ENCODE measurements at places on chromosomes 5 and 9.
A peak's percentile ranks its signal among the peaks of the same experiment; 100 is the strongest.

- no peak for DNase-seq
Measured at GRCh38 chr5:2695200-2695891, 56.1 kb downstream of the IRX2 start.

GRCh38 chr5:78758169-78758839 is 109.7 kb upstream of the LHFPL2 start:
- DNase-seq: no peak

DNA sequence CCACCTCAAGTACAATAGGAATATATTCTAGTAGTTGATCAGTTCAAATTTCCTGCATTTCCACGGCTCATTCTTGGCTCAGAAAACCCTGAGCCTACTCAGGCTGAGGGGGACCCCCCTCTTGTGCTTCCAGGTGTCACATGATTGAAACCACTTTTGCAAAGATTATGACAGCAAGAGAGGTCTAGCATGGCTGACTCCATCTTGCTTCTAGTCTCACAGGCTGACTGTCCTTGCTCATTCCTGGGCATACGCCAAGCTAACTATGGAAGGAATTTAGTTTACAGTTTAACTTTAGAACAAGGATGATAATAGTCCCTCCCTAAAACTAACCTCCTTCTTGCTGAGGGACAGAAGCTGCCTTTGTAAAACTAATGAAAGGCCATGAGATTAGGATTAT is 154.1 kb downstream of the SNX18 start:
- DNase-seq: no peak

GRCh38 chr5:181199881-181200638 is 4.9 kb downstream of the TRIM7 start:
- DNase-seq: no peak

- no peak for DNase-seq
Measured at GRCh38 chr5:150255659-150256409, 33.7 kb downstream of the CAMK2A start.

- DNase-seq: no peak
Measured at GRCh38 chr5:176803943-176804498, 6.3 kb upstream of the UNC5A start.

DNA sequence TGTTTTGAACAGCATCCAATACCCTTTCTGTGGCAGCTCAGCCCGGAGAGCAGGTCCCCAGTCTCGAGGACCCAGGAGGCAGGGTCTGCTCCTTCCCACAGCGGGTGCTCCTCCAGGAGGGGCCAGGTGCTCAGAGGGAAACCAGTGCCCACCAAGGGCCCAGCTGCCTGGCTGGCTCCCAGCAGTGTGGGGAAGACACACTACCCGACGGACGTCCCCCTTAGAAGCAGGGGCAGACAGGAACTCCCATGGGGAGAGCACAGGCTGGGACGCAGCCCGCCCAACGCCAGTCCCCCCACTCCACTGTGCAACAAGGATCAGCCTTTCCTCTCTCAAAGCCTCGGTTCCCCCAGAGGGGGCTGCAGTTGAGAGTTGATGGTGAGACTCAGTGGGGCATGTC is 57.6 kb downstream of the ADAMTS2 start:
- no peak for DNase-seq

DNA sequence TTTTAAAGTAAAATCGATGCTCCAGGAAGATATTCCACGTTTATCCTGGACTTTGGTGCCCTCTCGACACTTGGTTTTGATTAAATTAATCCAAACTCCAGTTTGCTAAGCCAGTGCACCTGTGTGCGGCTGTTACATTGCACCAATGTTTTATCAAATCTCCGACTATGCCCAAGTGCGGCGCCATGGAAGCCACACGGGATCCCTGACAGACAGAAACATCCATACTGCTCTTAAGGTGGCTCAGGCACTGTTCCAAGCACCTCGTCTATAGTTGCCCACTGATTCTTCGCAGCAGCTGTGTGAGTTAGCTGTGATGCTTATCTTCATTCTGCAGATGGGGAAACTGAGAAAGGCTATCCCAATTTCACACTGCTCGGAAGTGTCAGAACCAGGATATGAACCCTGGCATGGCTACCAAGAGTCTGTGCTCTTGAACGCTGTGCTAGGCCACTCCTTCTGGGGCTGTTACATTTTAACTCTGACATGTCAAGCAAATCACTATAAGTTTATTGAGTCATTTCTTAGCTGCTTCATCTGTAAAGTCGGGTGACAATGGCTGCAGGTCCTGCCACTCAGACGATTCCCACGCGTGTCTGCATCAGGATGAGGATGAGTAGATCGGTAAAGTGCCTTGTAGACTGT is 113.0 kb downstream of the ADAMTS2 start:
- no peak for DNase-seq

- no peak for DNase-seq
Measured at GRCh38 chr5:142425286-142426065, 100.7 kb upstream of the SPRY4 start.

DNA sequence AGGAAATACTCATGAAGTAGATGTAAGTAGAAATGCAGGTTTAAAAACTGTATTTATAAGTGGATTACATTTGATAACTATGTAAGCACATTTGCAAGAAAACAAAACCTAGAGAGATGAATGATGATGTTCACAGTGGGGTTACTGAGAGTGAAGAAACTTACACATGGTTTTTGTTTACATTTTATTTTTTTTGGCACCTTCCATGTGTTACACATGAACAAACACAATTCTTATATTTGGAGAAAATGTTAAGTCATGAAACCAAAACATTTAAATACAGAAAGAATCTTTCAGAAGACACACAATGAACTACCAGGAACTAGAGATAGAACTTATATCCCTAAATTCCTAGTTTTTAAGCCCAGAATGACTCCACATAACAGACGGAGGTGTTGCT is 51.5 kb upstream of the SPATA31E1 start:
- no peak for DNase-seq

DNA sequence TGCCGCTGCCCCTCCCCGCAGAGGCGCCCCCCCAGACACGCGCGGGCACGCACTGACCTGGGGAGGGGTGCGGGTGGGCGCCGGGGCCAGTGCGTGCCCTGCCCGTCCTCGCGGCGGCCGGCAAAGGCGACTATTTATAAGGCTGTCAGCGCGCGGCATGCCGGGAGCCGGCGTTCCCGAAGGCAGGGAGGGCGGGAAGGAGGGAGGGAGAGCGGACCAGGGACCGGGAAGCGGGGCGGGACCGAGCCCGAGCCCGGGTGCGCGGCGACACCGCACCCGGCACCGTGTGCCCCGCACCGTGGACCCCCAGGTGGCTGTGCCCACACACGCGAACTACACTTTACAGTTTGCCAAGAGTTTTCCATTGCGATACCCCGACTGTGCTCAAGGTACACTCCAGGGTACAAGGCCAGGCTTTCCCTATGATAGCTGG is at the start of gene AK1:
TSS of gene AK1 (minus strand) at position 110 of the 433 bp plus-strand sequence. CDS start 3,058 bp downstream, outside the sequence.
- peak; percentile 76 for DNase-seq

- no peak for DNase-seq
Measured at GRCh38 chr5:37568893-37569292, 189.8 kb downstream of the WDR70 start.

DNA sequence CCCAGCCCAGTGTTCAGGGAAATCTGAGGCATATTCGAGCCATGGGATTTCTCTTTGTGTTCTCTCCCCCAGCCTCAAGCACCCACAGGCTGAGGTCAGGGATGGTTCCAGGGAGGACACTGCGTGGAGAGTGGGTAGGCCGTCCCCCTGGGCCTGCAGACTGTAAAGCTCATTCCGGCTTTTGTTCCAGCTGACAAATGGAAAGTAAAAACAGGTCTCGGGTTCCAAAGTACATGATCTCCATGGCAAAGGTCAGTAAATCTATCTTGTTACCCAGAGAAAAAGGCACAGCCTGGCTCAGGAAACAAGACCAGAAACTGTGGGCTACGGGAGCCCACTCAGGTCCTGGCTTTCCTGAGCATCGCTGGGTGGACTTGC is 116.2 kb downstream of the ROR2 start:
- DNase-seq: no peak

GRCh38 chr9:70036641-70037040 is 7.0 kb upstream of the MAMDC2 start:
- DNase-seq: no peak

DNA sequence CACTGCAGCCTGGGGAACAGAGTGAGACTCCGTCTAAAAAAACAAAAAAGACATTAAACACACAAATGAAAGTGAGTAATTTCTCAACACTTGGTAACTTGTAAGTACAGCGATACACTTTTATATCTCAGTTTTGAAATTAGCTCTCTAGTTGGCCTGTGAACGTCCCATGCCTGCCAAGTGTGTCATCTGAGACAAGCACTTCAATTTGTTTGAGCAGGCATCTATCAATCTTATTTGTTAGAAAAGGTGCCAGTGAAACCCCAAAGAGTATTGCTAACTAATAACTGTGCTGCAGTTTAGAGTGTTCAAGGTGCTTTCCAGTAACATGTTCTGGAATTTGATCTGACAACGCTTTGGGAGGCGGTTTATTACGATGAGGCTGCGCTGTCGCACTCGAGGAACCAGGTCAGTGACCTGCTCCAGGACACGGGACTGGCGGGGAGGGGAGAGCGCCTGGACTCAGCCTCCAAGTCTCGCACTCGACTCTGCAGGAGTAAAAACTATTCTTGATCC is 1.1 kb upstream of the SPIN1 start:
- DNase-seq: peak; percentile 49

GRCh38 chr5:37717613-37718431 is 122.0 kb downstream of the GDNF start:
- peak; percentile 25 for DNase-seq

DNA sequence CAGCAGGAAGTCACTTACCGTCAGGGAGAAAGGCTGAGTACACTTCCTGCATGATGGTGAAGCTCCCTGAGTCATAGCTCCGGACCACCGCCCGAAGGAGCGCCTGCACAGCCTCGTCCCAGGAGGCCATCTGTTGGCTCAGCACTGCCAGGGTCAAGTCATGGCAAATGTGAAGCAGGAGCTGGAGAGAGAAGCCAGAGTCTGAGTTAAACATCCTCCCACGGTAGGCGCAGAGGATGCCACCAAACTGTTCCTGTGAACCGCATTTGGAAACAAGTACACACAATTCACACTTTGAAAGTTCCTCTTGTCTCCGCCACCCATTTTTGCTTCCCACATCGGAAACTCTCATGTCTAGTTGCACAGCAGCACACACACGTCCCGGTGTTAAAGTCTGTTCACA is 33.9 kb downstream of the CNOT8 start:
- no peak for DNase-seq

DNA sequence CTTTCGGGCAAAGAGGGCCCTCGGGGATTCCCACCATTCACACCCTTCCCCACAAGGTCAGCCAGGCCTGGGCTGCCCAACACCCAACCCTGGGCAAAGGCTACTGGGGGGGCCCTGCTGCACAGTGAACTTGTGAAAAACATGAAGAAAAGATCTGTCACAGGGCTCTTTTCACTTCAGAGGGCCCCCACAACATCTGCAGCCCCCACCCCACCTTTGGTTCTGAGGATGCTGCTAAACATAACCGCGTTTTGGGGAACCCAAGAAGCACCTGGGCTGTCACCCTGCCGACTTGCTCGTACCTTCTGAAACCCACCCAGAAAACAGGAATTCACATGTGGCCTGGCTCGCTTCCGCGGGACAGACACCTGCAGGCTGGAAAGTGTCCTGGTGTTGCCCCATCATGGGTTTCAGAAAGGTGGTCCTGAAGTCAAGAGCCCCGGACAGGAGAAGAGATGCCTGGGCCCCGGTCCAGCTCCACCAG is 29.3 kb downstream of the B4GALT1 start:
- no peak for DNase-seq

DNA sequence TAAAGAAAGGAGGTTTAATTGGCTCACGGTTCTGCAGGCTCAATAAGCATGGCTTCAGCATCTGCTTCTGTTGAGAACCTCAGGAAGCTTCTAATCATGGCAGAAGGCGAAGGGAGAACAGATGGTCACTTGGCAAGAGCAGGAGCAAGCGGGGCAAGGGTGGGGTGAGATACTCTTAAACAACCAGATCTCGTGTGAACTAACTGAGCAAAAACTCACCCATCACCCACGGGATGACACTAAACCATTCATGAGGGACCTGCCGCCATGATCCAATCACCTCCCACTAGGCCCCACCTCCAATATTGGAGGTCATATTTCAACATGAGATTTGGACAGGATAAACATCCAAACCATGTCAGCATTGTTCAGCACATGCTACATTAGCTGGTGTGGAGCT is 89.1 kb upstream of the HAND1 start:
- DNase-seq: no peak

GRCh38 chr5:127856292-127856691 is 153.1 kb downstream of the CCDC192 start:
- DNase-seq: no peak

DNA sequence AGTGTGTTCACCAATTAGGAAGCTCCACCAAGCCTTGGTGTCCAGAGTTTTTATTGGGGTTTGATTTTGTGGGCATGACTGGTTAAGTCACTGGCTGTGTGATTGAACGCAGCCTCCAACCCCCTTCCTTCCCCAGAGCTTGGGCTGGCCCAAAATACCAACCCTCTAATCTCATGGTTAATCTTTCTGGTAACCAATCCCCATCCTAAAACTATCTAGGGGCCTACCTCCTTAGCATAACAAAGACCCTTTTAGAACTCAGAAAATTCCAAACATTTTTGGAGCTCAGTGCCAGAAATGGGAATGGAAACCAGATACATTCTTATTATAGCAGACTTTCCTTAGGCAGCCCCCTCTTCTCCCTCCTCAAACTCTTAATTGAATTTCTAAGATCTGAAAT is 35.9 kb upstream of the HRH2 start:
- DNase-seq: no peak

DNA sequence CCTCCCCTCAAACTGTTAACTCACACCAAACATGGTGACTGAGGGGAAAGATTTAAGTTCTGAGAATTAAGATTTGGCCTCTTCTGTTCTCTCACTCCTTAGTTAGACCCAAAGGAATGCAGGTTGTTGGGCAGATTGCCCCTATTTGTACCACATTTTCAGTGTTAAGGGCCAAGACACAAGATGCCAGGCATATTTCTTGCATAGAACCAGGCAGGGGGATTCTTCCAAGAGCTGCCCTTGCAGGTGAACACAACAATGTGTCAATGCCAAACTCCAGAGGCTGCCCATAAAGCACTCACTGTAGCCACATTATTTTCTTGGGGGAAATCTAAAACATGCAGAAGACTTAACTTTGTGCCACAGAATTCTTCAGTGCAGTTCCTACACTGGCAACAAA is 14.7 kb downstream of the MPDZ start:
- DNase-seq: no peak

DNA sequence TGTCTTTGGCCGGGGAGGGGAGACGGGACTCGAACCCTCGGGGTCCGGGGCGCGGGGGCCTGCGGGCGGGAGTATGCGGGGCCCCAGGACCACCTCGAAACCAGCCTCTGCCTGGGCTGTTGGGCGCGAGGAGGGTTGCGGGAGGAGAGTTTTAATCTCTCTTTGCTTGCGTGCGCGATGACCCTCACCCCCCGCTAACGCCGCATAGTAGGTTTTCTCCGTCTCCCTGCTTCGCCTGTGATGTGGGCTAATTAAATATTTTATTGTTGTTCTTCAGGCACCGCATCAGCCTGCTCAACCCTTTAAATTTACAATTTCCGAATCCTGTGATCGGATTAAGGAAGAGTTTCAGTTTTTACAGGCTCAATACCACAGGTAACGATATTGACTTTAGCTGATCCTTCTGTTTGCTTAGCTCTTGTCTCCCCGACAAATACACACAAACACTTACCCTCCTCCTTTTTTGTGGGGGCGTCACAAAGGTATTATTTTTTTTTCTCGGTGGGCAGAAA is 1.7 kb downstream of the TLE4 start:
- no peak for DNase-seq

- DNase-seq: peak; percentile 38
Measured at GRCh38 chr5:109451146-109451545, 41.4 kb upstream of the PJA2 start.

GRCh38 chr9:4299005-4299795 is 668 bp downstream of the GLIS3 start:
- peak; percentile 24 for DNase-seq

- DNase-seq: no peak
Measured at GRCh38 chr9:87793292-87793691, 67.4 kb downstream of the CTSL start.

Data from C1 segment of cervical spinal cord (tissue), 14 donors.